ENCODE measurements at places on chromosomes 4 and X.

- no peak for DNase-seq
Measured at GRCh38 chr4:31674313-31674947, 954.3 kb downstream of the PCDH7 start.

GRCh38 chr4:168573870-168574269 is 77.0 kb downstream of the PALLD start:
- no peak for DNase-seq

GRCh38 chr4:164177153-164177552 is 576.8 kb upstream of the SMIM31 start:
- DNase-seq, result no peak

DNA sequence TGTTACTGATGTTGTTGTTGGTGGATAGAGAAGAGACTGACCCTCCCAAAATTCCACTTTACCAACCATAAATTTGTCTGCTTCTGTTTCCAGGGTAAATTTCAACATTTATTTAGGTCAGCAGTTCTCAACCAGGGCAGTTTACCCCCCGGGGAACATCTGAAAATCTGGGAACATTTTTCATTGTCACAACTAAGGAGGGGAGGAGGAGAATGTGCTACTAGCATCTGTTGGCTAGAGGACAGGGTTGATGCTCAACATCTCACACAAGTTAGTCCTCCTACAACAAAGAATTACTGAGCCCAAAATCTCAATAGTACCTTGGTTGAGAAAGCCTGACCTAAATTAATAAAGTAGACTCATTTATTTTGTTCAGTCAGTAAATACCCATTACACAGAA is 25.7 kb downstream of the KCTD8 start:
- DNase-seq, result no peak

DNA sequence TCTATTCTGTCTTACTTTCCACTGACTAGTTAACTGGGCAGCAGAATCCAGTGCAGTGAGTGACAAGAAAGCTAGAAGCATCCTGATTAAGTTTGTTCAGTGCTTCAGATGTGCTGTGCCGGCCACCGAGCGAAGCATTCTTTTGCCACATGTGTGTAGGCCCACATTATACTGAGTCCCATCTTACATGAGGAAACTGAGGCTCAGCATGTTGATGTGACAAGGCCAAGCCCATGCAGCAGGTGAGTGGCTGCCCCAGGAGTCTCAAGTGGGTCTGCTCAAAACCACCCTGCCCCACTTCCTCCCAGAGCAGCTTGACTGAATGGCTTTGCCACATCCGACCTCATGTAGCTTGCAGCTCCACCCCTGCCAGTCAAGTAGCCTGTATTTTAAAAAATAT is 50.5 kb downstream of the RHOH start:
- DNase-seq, result no peak

- no peak for DNase-seq
Measured at GRCh38 chrX:102934624-102935023, 2.4 kb upstream of the RAB40AL start.

- no peak for DNase-seq
Measured at GRCh38 chr4:10083331-10083771, 33.2 kb downstream of the WDR1 start.

GRCh38 chrX:37454537-37455285 is 105.5 kb downstream of the PRRG1 start:
- DNase-seq, result no peak

DNA sequence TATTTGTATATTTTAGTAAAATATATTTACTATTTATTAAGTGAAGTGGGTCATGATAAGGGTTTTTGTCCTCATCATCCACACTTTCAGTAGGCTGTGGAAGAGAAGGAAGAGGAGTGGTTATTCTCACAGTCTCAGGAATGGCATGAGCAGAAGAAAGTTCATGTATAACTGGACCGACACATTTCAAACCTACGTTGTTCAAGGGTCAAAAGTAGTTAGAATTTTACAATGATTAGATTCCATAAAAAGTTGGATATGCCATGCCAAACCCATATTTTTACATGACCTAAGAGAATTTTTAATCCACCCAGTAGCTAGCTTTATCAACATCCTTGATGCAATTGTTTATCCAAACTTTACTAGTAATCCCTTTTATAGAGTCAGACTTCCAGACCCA is 15.6 kb upstream of the MAGEA8 start:
- DNase-seq, result no peak
